ENCODE measurements at places on chromosomes 3 and 15.
A peak's percentile ranks its signal among the peaks of the same experiment; 100 is the strongest.

- DNase-seq, result no peak
Observed at GRCh38 chr3:112101916-112102315, 15.7 kb downstream of the C3orf52 start.

DNA sequence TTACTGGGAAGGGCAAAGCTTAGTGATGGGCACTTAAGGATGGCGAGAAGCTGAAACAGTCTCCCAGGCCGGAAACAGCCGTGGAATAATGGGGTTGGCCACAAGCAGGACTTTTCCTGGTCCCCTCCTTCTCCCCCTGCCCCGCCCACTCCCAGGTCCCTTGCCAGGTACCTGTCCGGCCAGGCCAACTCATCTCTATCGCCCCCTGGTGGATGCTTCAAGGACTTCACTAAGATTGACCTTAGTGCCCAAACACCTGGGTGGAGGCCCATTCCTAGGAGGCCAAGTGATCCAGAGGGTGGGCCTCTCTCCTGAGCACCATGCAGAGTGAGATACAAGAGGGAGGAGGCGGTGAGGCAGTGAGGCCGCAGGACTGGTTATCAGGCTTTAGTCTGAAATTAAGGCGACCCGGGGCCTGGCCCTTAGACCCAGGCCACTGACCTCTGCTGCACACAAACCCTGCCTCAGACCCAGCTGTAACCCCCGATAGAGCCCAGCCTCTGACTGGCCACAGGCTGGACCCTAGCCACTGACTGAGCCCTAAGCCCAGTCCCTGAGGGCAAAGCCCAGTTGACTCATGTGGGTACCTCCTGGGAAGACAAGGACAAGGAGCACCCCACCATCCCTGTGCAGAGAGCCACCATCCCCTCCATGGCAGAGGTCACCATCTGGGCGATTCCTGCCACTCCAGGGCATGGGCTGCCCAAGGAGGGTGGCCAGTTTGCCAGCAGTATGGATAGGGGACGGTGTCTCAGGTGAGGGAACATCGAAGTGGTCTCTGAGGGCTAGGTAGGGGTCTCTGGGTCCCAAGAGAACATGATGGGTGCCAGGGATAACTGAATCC, 37.6 kb downstream of the VIPR1 start:
- peak; percentile 50 for DNase-seq

GRCh38 chr15:79157631-79158592, 67.3 kb upstream of the RASGRF1 start:
- no peak for DNase-seq

- DNase-seq, result no peak
Observed at GRCh38 chr15:57045741-57046382, 127.4 kb downstream of the TCF12 start.

- DNase-seq, result no peak
Observed at GRCh38 chr15:73691396-73691795, 7.2 kb downstream of the CD276 start.

DNA sequence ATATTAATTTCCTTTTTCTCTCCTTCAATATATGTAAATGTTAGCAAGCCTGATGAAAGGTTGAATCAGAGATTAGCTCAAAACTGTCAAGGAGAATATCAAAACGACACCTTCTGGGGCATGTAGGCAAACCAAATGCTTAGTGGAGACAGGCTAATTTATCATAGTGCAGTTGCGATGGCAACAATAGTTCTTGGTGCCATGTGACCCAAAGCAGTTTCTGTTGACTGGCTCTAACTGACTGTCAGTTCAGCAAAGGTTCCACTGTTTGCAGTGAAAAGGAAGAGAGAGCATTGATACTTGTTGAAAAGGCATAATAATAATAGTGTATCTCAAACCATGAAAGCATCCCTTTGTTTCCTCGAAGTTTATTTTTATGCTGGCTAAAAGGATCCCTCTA, 513.9 kb downstream of the NLGN1 start:
- DNase-seq, result no peak

All from central memory CD4-positive, alpha-beta T cell (primary cell).